ENCODE measurements at places on chromosomes 5 and 9.

DNA sequence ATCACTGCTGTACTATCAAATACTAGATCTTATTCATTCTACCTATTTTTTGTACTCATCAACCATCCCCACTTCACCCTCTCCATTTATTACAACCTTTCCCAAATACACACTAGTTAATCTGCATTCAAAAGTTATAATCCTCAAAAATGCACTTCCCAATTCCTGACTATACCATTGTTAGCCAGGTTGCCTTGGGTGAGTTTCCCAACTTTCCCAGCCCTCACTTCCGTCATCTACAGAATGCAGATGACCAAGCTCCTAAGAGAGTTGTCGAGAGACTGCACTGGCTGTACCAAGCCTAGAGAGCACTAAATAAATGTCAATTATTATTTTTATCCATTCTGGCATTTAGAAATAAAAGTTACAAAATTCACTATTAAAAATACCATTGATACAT is 11.5 kb downstream of the PLPP1 start:
- no peak for DNase-seq

GRCh38 chr5:61748651-61749050 is 416.6 kb downstream of the ZSWIM6 start:
- no peak for DNase-seq

GRCh38 chr5:50768634-50769033 is 102.2 kb downstream of the PARP8 start:
- no peak for DNase-seq

DNA sequence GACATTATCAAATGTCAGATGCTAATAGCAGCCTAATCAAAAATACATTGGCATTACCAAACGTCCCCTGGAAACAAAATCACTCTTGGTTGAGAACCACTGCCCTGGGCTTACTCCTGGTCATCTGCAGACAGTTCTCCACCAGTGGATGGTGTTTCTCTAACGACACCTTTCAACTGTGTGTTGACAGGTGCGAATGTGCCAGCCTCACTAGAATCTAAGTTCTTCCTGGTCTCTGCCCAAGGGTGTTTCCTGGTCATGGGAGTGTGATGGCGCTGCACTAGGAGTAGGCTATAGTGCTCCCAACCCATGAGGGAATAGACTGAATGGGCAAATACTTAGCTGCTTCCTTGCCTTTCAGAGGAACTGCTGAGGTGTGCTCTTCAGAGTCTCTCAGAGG is 105.9 kb downstream of the MRPS27 start:
- DNase-seq, result no peak

DNA sequence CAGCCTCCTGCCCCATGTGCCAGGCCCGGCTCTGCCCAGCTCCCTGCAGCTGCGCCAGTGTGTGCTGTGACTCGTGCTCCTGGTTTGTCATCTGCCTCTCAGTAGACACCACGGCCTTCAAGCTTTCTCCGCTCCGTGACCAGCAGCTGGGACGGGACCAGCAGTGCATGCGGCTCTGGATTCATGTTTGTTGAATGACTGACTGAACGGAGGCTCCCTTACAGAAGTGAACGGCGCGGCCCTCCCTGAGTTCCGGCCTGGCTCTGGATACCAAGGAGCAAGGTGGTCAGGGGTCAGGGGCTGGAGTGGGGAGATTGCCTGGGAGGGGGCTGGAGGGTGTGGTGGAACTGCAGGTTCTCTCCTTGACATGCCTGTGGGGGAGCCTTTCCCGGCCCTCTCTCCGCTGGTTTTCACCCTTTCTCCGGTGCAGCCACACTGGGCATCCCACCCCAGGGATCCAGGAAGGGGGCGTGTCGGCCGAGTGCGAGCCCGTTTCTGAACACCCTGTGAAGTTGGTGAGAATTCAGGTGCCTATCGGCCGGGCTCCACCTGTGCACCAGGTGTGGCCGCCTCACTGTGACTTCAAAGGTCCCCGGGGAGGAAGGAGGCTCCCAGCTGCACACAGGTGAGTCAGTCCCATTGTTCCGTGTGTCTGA is 11.1 kb upstream of the CEP72 start:
- DNase-seq, result no peak

DNA sequence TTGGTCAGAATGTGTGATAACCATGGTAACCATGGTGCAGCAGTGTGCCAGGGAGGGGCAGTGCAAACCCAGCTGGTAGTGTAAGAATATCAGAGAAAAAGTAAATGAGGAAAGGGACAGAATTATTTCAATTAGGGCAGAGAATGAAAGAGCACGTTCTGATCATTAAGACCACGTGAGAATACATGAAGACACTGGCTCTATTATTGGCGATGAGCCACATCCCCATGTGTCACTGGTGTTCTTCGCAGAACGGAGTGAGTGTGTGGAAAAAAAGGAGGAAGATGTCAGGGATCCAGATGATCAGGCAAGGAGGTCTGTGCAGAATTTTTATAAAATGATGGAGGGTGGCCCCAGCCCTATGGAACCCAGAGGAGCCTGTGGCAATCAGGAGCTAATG is 315.5 kb downstream of the SEMA5A start:
- DNase-seq, result no peak

DNA sequence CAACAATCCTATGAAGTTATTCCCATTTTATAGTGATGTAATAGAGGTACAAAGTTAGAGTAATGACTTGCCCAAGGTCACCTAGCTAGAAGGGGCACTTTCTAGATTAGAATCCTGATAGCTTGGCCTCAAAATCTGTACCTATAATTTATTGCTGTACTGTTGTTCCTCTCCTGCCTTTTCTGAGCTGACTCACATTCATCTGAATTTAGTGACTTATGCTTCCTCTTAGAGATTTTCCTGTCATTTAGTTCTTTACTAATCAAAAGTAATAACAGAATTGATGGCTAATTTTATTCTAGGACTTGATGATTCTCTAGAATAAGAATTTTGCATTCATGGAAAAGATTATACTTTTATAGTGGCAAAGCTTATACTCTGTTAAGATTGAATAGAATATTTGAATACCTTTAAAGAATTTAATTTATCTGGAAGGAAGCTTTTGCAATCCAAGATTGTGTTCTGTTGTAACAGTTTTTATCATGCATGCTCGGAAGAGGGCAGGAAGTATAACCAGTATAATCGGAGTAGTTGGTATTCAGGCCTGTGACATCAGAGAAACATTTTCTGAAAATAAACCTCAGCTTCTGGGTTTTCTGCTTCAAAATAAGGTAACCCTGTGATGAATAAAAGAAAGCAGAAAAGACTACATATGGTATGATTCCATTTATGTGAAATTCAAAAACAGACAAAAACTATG is 21.3 kb downstream of the CYSTM1 start:
- DNase-seq, result no peak

DNA sequence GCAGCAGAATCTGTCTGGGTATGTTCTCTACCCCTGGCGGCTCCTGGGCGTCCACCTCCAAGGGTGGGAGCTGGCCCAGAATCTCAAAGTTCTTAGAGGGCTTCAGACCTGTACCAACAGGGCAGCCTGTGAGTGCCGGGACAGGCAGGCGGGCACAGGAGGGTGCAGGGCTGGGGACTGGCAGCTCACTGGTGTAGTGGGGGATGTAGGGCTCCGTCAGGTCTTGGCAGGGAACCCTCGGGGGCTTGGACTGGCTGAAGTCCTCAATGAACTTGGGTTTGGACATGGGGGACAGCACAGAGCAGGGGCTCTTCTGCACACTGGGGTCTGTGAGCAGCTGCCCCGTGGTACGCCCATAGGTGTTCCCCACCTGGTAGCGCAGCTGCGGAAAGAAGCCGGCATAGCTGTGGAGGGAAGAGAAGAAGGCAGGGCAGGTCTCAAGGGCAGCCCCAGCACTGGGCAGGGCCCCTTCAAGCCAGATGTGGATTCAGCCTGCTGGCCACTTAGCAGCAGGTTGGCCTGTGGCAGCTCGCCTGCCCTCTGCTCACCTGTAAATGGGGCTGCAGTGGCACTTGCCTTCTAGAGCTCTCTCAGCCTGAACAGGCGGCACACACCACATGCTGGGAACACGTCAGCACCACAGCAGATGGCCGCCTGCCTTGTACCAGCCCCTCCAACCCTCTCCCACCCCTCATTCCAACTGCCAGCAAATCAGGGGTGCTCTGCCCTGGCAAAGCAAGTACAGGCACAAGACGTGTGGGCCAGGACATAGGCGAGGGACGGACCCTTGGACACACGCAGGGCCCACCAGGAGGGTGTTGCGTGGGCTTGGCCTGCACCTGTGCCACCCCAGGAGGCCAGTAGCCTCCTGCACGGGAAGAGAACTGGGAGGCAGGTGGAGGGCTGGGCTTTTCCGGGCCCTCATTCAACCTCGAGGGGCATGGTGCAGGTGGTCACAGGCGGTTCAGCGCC is 4.6 kb downstream of the TUBB4B start:
- DNase-seq, result no peak

GRCh38 chr9:36888551-36888950 is 145.5 kb downstream of the PAX5 start:
- DNase-seq, result no peak

DNA sequence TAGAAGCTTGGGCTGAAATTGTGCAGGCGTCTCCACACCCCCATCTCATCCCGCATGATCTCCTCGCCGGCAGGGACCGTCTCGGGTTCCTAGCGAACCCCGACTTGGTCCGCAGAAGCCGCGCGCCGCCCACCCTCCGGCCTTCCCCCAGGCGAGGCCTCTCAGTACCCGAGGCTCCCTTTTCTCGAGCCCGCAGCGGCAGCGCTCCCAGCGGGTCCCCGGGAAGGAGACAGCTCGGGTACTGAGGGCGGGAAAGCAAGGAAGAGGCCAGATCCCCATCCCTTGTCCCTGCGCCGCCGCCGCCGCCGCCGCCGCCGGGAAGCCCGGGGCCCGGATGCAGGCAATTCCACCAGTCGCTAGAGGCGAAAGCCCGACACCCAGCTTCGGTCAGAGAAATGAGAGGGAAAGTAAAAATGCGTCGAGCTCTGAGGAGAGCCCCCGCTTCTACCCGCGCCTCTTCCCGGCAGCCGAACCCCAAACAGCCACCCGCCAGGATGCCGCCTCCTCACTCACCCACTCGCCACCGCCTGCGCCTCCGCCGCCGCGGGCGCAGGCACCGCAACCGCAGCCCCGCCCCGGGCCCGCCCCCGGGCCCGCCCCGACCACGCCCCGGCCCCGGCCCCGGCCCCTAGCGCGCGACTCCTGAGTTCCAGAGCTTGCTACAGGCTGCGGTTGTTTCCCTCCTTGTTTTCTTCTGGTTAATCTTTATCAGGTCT is at the start of gene C9orf72:
C9orf72 (minus strand) TSS at position 564 of the 716 bp plus-strand sequence. CDS start 6,361 bp downstream, outside the sequence.
- no peak for DNase-seq

GRCh38 chr9:101639785-101640665 is 45.3 kb upstream of the PPP3R2 start:
- no peak for DNase-seq

- no peak for DNase-seq
Measured at GRCh38 chr5:124936626-124936933, 190.1 kb upstream of the ZNF608 start.

- no peak for DNase-seq
Measured at GRCh38 chr5:125199968-125200865, 453.8 kb upstream of the ZNF608 start.

DNA sequence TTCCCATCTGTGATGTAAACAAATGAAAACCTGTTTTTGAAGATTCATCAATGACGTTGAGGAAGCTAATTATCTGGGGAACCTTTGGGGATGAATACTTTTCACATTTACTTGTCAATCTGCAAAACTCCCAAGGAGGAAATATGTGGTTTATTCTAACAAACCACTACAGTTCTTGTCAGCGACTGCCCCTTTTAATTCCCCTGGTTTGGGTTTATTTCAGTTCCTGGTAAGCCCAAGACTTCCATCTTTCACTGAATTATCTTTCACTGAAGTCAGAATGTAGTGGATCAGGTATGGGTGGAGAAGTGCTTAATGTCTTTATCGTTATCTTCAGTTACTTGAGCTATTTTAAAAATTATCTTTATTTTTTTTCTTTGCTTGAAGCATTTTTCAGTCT is 40.2 kb downstream of the TLR4 start:
- DNase-seq, result no peak

GRCh38 chr9:20636888-20637440 is 14.7 kb upstream of the MLLT3 start:
- no peak for DNase-seq

DNA sequence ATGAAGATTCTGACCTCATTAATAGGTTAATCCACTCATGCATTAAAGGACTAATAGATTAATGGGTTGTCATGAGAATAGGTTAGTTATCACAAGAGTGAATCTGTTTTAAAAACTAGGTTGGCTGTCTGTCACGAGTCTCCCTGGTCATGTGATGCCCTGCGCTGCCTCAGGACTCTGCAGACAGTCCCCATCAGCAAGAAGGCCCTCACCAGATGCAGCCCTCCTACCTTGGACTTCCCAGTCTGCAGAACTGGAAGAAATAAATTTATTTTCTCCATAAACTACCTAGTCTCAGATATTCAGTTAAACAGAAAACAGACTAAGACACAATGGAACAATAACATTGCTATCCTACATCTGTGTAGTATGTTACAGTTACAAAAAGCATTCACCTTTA is 227.4 kb downstream of the ASTN2 start:
- DNase-seq, result no peak

DNA sequence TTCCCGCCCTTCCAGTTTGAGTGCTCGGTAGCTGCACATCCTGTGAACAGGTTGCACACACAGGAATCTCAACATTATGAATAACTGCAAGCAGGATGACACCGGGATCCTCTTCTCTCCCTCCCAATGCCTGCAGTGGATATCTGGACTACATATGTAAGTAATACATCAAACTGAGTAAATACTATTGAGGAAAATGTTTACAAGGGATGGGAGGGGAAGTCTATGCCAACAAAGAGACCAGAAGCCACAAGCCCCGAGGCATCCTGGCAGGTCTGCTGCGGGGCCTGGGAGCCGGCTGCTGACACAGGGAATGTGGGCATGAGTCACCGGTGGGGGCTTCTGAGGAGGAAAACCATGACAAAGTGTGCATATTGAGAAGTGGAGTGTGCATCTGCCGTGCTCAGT is 8.6 kb upstream of the ANKRD33B start:
- DNase-seq, result peak; percentile 94

DNA sequence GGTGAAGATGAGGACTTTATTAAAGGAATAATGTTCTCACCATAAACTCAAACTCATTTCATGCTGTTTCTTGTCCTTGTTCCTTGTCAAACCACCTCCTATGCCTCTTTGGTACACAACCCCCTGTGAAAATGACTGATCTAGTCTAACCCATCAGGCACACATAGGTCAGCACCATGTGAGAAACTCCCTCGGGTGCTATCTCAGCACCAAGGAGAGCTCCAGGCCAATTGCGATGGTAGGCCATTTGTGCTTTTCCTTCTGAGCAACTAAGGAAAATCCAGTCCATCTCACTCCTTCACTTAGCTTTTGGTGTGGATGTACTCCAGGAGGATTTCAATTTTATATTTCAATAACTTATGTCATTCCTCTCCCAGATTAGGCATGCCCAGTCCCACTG is 199.8 kb downstream of the ZNF608 start:
- DNase-seq, result no peak

- DNase-seq, result no peak
Measured at GRCh38 chr9:113503131-113503541, 39.6 kb downstream of the RGS3 start.

- no peak for DNase-seq
Measured at GRCh38 chr9:120689860-120690259, 24.4 kb downstream of the MEGF9 start.

GRCh38 chr5:59371525-59372127 is 521.9 kb downstream of the PDE4D start:
- no peak for DNase-seq

- no peak for DNase-seq
Measured at GRCh38 chr9:105330755-105331154, 86.3 kb downstream of the SLC44A1 start.

Data from GM04504 (cell line).